ENCODE measurements at places on chromosomes 16 and 17.

DNA sequence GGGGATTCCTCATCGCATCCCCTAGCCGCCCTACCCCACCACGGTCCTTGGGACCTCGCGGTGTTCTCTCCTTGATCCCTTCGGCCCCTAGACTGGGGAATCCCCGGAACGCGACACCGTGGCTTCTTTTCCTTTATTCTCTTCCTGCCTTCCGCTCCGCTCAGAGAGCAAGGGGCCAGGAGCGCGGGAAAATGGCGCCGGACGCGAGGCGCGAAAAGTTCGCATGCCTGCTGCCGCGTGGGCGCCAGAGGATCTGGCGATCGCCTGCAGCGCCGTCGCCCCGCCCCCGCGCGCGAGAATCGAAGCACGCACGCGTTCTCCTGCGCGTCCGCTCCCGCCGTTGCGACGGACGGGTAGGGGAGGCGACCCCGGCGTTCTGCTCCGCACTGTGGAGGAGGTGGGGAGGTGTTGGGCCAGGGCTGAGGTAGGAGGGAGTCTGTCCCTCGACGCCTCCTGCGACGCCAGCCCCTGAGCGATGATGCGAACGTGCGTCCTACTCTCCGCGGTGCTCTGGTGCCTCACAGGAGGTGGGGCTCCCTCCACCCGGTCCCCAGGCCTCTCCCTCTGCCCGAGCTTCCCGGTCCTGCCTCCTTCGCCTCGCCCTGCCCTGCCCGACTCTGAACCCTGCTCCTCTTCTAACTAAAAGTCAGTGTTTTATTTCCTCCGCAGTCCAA lies at the start of gene ZPBP2:
Gene ZPBP2 (plus strand): TSS at position 323 of the 674 bp plus-strand sequence. CDS start 153 bp downstream, at position 476.
- DNase-seq, result no peak

DNA sequence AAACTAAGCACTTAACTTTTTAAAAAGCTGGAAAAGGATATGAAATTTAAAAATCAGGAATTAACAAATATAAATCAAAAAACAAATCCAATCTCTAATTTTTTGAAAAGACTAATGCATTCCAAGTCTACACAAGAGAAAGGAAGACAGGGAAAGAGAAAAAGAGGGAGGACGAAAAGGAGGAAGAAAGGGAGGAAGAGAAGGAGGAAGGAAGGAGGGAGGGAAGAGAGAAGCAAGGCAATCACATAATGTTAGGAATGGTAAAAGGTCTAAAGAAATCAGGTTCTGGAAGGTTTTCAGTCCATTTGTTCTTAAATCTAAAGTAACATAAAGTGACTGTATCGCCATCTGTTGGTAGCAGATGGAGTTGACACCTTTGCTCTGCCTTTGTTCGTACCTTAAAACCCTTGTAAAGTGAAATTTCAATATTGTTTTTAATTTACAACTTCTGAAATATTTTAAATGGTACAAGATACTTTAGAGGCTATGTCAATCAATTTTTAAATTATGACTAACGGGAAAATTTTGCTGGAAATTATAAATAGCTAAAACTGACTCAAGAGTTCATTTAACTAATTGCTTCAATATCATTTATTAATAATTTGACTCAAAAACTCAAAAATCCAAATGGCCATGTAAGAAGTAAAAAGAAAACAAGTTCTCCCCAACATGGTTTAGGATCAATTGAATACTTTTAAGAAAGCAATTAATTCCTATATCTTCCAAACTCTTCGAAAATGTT lies 20.4 kb upstream of the CDYL2 start:
- DNase-seq, result no peak

GRCh38 chr17:81095383-81095762 lies 60.4 kb downstream of the BAIAP2 start:
- no peak for DNase-seq

DNA sequence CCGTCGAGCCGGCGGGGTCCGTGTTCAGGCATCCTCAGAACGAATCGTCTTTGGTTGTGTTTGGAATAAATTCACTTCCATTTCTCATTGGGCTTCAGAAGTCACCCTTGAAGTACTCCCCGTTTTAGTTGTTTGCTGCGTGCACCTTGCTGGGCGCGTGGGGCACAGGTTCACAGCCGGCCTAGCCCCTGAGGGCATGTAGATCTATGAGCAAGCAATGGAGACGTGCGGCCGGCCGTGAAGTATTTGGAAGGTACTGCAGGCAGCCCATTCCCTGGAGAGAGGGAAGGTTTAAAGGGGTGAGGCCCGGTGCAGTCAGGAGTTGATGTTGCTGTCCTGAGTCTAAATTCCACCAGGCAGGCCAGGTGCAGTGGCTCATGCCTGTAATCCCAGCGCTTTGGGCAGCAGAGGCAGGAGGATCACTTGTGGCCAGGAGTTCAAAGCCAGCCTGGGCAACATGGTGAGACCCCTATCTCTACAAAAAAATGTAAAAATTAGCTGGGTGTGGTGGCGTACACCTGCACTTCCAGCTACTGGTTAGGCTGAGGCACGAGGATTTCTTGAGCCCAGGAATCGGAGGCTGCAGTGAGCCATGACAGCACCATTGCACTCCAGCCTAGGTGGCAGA lies 714 bp downstream of the ACSF3 start:
- DNase-seq, result no peak

DNA sequence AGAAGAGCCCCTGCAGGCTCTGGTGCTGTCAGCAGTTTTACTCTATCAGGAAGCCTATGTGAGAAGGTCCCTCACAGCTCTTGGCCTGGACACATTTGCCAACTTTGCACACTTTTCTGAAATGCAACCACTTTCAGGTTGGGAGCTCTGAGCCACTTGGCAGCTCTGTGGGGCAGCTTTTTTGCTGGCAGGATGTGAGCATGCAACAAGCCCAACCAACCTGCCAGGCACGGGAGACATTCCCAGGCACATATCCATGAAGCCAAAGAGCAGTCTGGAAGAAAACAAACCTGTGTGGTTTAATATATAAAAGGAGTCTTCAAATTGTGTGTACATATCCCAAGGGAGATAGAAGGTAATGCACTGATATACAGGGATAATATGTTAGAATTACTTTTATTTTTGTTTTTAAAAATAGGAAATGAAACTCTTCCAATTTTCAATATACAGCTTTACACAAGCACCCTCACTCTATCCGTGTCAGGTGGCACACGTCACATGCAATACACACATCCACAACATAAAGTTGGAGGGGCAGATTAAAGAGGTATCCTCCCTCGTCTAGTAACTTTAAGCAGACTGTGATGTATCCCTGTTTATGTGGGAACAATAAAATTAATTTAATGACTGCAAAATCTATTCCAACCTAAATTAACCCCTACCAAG lies 57.4 kb upstream of the COX10 start:
- no peak for DNase-seq

DNA sequence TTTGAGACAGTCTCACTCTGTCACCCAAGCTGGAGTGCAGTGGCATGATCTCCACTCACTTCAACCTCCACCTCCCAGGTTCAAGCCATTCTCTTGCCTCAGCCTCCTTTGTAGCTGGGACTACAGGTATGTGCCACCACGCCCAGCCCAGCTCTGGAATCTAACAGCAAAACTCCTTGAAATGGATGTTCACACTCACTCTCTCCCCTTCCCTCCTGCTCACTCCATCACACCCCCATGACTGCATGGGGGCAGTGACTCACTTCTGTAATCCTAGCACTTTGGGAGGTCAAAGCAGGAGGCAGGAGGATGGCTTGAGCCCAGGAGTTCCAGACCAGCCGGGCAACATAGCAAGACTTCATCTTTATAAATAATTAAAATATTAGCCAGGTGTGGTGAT lies 11.1 kb upstream of the TFAP4 start:
- DNase-seq, result no peak

GRCh38 chr16:50006964-50007363 lies 18.1 kb upstream of the CNEP1R1 start:
- DNase-seq, result no peak

DNA sequence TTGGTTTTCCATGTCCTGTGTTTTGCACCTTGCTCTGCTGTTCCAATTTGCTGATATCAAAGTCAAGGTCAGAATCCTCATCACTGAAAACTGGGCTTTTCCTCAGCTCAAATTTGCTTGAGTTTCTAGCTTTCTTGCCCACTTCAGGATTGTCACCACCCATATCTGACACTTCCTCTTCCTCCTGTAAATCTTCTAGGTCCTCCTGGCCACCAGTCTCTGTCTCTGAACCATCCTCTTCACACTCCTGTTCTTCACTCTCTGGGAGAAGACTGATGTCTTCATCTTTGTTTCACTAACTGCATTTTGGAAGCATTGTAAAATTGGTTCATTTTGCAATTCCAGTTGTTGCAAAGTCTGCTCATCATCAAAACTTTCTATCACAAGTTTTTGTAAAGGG lies 63.4 kb upstream of the RBL2 start:
- DNase-seq, result no peak

DNA sequence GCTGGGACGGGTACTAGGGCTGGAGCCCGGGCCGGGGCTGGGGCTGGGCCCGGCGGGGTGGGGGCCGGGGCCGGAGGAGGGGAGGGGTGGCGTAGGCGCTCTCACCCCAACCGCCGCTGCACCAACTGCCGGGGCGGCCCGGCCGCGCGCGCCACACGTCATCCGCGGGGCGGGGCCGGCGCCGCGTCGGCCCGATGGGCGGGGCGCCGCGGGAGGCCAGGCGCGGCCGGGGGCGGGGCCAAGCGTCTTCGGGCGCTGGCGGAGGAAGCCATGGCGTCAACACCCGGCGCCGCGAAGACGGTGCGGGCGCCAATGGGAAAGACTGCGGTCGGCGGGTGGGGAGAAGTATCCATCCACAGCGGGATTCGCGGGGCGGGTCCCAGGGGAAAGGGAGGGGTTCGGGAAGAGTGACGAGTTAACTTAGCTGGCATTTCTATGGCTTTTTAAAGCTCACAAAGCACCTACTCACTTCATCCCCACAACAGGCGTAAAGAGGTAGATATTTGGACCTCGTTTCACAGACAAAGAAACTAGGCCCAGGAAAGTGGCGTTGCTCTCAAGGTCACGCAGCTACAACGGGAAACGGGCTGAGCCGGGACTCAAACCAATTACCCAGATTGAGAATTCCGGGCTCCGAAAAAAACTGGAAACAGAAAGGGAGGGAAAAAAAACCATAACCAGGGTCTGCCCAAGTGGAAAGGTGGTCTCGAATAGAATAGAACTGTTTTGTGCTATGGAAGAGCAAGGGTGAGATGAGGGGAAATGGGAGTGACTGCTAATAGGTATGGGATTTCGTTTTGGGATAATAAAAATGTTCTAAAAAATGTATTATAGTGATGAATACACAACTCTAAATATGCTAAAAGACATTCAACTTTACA lies at the start of gene SPAG9:
Gene SPAG9 (minus strand): TSS at position 130 of the 881 bp plus-strand sequence. CDS start 212 bp downstream, outside the sequence.
- DNase-seq, result peak; percentile 90

DNA sequence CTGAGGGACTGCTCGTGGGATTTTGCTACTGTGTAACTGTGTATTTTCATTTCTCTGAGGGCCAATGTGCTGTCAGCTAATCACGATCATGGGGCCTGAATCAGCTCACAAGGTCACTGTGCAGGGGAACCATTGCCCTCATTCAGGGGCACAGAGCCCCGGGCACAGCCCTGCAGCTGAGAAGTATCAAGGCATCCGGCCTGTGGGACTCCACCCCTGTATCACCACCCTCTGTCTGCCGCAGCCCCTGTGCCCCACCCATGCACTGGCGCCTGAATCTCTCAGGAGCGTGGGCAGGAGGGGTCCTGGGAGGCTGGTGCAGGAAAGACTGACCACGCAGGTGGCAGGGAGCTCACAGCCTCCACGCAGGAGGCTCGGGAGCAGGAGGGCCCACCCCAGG lies 43.4 kb upstream of the RASD1 start:
- DNase-seq, result no peak

DNA sequence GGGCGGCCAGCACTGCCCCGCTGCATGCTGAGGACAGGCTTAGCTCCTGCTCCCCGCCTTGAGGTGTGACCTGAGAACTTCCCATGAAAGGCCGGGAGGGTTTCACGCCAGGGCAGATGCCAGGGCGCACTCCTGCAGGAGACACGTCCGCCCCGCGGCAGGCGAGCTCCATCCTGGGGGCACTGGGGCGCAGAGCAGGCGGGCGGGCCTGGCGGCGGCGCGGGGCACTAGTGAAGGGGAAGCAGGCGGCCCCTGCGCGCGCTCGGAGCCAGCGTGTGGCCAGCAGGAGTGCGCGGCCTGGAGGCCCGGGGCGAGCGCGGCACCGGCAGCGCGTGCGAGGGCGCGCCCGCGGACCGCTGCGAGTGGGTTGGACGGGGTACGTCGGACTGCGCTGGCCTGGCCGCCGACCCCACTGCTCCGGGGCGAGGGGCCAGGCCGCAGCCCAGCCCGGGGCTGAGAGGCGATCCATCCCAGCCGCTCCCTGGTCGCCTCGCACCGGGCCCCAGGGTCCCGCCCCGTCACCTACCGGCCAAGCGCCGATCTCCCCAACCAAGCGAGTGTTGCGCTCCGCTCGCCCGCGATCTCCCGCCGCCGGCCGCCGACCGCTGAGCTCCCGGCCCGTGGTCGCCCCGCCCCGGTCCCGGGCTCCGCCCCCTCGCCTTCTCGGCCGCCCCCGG lies at the start of gene MAP3K14:
Gene MAP3K14 (minus strand): TSS at position 587 of the 677 bp plus-strand sequence. CDS start 26,275 bp downstream, outside the sequence.
- DNase-seq, result peak; percentile 60

DNA sequence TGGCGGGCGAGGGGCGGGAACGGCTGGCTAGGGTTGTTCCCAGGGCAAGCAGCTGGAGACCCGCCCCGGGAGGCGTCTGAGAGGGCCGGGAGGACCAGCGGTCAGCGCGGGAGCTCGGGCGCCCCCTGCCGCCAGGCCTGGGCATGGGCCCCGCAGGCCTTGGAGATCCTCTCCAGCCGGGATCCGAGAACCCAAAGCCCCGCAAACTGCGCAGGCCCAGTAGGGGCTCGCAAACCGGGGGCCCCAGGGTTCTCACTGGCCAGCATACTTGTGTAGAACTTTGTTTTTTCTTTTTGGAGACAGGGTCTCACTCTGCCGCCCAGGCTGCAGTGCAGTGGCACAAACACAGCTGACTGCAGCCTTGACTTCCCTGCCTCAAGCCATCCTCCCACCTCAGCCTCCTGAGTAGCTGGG lies 20.8 kb upstream of the ZNF423 start:
- no peak for DNase-seq

DNA sequence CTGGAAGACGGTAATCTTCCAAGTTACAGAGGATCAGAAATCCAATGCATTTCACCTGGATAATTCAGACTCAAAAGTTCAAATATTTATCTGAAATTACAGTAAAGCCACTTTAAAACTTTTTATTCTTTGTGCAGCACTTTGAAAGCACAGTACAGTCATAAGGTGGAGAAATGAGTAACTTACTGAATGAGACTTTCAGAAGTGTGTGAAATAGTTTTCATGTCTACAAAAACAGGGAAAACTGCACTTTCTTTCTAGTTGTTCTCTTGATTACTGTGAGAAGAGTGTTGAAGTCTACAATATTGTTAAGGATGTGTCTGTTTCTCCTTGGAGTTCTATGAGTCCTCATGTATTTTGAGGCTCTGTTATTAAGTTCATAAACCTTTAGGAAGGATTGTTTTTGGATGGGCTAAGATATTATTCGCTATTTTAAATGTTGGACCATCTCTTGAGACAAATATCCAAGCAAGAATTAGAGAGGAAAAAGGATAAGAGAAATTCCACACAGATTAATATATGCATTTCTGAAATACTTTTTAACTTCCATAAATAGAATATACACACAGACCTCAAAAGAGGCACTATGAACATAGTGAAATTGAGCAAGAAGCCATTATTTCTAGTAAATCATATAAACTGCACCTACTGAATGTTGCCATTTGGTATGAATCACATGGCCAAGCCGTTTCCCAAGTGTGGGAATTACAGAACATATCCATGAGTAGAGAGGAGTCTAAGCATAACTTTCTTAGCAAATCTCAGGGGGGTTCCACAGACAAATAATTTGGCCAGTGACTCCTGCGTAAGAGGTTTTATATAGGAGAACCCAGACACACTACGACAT lies 83.6 kb upstream of the PLEKHM1 start:
- DNase-seq, result no peak
